ENCODE measurements at places on chromosomes 11 and 22.

DNA sequence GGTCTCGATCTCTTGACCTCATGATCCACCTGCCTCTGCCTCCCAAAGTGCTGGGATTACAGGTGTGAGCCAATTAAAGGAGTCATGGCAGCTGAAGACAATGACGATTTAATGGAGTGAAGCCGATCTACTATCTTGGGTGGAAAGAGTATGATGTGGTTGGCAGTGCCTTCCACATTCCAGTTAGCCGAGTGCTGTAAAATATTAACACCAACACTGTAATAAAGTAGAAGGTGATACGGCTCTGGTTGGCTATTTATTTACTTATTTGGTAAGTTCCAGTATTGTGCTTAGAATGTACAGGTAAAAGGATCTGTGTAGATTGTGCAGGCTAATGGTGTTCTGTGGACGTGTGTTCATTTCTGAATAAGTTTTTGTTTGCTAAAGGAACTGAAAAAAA, 149.6 kb upstream of the MTMR2 start:
- no peak for DNase-seq

DNA sequence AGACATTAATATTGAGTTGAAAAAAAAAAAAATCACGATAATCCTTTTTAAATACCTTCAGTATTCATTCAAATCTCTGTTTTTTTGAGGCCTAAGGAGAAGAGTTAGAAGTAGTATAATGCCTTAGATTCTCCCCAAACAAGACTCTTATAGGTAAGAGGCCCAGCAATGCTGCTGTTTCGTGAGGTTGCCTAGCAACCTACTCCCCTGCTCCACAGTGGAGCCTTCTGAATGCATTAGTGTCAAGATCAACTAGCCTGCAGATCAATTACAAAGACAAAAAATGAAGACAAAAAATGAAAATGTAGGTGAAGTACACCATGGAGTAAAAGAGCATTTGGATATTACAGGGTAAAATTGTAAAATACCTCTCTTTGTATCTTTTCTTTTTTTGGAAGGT, 229.8 kb upstream of the LUZP2 start:
- DNase-seq: no peak

- peak; percentile 66 for DNase-seq
Observed at GRCh38 chr11:131668500-131669400, 298.3 kb downstream of the NTM start.

DNA sequence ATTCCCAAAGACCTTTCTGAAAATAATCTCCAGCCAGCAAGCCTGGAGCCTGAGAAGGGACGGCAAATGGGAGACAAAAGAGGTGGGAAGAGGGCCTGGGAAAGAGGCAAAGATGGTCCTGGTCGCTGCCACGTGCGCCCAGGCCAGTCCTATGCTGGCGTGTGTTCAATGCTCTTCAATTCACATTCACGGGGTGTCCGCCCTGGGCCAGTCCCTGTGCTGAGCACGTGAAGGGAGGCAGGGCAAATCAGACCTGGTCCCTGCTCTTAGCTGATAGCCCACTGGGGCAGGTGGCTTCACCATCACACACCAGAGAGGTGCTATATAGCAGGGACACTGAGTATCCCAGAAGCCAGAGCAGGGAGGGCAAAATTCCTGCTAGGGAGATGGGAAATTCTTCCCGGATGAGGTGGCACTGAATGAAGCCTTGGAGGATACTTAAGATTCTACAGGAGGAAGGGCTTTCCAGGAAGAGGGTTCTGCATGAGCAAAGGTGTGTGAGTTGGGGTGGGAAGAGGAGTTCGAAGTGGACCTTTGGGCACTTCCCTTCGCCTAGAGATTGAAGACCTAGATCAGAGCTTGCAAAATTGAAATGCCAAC, 148.2 kb downstream of the CHST1 start:
- DNase-seq: no peak

DNA sequence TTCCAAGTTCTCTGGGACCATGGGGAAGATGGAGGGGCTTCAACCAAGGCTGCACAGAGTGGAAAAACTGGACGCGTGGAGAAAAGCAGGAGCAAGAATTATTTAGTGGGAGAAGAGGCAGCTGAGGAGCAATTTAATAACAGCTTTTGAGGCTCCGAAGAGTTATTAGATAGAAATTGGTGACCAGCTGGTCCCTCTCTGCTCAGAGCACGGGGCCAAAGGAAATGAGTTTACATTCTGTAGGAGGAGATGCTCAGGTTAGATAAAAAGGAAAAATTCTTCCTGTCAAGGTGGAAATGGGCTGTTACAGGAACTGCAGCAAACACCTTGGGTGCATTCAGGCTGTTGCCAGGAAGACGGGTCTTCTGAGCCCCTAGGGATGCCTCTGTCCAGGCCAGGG, 47.0 kb upstream of the GALNT18 start:
- no peak for DNase-seq

GRCh38 chr22:19895160-19895849, 40.6 kb upstream of the GNB1L start:
- DNase-seq: no peak

DNA sequence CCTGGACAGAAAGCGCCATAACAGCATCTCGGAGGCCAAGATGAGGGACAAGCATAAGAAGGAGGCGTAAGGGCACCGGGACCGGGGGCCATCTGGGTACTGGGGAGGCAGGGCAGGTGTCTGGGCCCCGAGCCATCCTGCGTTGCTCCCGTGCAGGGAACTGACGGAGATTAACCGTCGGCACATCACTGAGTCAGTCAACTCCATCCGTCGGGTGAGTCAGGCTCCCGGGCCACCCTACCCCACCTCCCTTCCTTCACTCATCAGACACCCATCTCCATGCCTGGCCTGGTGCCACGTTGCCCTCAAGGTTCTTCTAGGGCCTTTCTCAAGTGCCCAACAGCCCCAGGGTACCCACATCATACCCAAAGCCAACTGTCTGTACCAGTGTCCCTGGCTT, 15.0 kb downstream of the PLCB3 start:
- no peak for DNase-seq

GRCh38 chr11:89125298-89125697, 52.4 kb upstream of the TYR start:
- DNase-seq: no peak

- DNase-seq: no peak
Observed at GRCh38 chr11:9803685-9804418, 140.0 kb downstream of the SWAP70 start.

DNA sequence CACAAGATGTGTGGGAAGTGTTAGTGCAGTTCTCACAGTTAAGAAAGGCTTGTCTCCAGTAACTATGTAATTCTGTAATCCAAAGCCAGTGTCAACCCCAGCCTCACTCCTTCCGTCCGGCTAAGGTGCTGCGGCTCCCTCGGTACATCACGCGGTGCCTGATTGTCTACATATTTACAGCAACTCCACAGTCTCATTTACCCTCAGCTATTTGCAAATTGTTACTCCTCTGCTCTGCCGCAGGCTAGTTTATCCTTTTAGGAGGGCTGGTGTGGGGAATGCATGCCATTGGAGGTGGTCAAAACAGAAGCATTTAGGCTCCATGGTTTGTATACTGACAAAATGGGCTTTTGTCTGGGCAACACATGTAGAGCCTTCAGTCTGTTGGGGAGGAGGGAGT, 358.3 kb downstream of the METTL15 start:
- no peak for DNase-seq

DNA sequence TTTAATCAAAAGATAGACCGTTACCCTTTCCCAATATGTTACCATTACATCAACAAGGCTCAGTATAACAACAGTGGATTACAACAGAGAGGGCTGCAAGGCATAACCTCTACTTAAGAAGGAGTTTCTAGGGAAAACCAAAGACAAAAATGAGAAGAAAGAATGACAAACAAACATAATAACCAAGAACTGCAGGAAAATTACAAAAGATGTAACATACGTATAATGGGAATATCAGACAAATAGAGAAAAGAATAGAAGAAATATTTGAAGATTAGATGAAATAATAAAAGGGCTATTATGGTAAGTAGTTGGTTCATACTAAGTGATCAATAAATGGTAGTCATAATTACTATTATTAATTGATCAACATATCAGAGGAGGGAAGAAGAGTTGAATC, 39.1 kb downstream of the SPON1 start:
- DNase-seq: no peak

DNA sequence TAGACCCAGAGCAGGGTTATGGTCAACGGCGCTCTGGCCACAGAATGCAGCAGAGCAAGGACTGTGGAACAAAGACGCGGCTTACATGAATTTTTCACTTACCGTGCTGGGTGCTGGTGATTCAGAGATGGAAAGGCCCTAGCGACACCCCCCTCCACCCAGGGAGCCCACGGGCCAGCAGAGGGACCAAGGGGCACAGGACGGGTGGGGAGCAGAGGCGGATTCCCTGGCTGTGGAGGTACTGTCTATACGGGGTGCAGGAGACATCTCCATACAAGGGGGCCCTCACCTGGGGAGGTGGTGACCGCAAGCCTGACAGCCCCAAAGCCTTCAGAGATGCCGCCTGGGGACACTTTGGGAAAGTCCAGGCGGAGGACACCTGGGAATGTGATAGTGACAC, 1.1 kb upstream of the SEPTIN5 start:
- DNase-seq: no peak

- no peak for DNase-seq
Observed at GRCh38 chr11:13209379-13209778, 68.2 kb upstream of the BMAL1 start.

DNA sequence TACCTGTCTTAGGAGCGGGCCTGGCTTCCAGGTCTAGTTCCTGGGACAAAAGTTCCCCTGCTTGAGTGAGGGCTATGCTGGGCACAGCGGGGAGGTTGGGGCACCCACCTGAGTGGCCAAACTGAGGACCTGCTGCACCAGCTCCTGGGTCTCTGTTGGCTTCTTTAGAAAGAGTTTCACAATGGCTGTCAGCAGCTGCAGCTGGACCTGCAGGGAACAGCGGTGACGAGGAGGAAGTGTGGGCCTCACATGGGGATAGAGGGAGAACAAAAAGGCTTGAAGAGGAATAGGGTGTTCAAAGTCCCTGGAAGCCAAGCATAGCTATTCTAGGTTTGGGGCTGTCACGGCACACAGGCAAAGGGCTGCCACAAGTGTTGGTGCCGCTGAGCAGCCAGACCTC, 26.7 kb upstream of the RASL10A start:
- no peak for DNase-seq

- no peak for DNase-seq
Observed at GRCh38 chr11:69664901-69665300, 10.3 kb downstream of the LTO1 start.

- no peak for DNase-seq
Observed at GRCh38 chr22:23261900-23262450, 81.7 kb downstream of the BCR start.
